ENCODE measurements at places on chromosomes 1 and 21.

- DNase-seq = no peak
Measured at GRCh38 chr21:35428489-35428888, 379.4 kb upstream of the RUNX1 start.

DNA sequence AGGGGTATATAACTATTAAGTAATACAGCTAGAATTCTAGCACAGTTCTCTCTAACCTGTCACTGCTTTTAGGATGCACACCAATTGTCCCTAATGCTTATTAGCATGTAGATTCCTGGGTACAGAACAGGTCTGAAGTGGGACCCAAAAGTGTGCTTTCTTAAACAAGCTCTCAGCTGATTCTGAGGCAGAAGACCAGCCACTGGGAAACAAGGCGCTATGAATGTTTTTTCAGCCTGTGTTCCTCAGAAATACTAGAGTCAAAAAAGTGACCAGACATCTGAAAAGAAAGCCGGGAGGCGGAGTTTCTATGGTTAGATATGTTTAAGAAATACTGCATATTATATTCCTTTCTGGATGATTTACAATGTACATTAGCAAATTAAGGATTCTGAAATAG lies 1.8 kb downstream of the PEF1 start:
- no peak for DNase-seq

DNA sequence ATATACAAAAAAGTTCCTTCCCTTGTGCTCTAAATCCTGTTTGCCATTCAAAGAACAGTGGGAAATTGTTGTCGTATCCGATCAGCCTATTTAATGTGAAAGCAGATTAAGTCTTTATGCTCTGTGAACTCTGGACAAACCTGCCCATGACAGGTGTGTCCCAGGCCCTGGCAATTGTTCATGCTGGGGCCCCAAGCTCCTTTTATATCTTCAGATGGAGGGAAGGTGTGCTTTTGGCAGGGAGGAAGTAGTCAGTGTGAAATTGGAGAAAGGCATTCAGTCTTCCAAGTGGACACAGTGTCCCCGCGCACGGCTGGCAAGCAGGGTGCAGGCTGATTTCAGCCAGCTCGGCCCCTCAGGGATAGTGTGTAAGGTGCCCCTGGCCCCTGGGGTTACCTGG lies 135.1 kb upstream of the F3 start:
- DNase-seq = no peak

GRCh38 chr1:6171548-6172124 lies 8.5 kb downstream of the CHD5 start:
- peak; percentile 13 for DNase-seq

- DNase-seq = no peak
Measured at GRCh38 chr21:44778499-44778911, 23.1 kb downstream of the UBE2G2 start.

GRCh38 chr1:116123837-116124533 lies 12.8 kb downstream of the MAB21L3 start:
- DNase-seq = no peak

DNA sequence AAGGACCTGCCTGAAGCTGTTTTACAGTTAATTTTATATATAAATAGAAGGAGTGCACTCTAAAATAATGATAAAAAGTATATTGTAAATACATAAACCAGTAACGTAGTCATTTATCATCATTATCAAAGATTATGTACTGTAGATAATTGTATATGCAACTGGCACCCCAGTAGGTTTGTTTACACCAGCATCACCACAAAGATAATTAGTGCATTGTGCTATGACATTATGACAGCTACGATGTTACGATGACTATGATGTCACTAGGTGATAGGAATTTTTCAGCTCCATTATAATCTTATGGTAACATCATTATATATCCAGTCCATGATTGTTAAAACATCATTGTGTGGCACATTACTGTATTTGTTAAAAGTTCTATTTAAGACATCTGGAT lies 185.2 kb downstream of the LBR start:
- no peak for DNase-seq

- DNase-seq = no peak
Measured at GRCh38 chr1:118698911-118699310, 289.2 kb downstream of the TBX15 start.

- no peak for DNase-seq
Measured at GRCh38 chr21:34365809-34366208, 2.0 kb downstream of the KCNE2 start.

GRCh38 chr1:151549199-151549598 lies 9.1 kb downstream of the TUFT1 start:
- no peak for DNase-seq

- no peak for DNase-seq
Measured at GRCh38 chr21:29148530-29148929, 18.1 kb downstream of the MAP3K7CL start.

GRCh38 chr1:85898861-85899260 lies 190.6 kb upstream of the ZNHIT6 start:
- no peak for DNase-seq

DNA sequence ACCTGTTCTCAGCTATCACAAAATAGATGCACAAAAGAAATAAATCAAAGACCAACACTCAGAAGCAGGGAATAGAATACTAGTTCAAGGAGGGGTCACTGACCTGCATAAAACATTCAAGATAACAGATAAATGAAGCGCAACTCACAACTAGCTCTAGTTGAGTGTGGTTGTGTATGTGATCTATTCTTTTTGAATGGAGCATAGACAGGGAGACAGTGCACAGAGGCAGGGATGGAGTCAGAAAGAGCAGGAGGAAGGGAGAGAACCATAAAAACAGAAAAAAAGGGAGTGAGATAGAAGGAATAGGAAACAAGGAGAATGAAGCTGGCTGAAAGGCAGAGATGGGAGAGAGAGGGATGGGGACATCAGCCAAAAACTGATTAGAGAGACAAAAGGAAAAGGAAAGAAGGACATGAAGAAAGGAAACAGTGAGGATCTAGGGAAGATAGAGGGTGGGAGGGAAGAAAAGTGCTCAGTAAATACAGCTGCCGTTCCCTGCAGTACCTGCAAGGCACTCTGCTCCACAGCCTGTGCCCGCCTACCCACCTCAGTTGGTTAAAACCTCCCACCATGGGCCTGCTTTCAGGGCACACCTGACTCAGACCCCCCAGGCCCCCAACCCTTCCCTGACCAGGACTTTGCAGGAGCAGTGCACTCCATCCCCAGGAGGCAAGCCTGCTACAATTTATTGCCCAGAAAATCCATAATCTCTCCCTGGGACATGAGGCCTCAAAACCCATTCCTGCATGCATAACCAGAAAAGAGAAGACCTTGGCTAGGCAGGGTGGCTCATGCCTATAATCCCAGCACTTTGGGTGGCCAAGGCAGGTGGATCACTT lies 385.2 kb upstream of the POU3F1 start:
- DNase-seq = no peak

GRCh38 chr1:33248244-33248643 lies 8.0 kb upstream of the ZNF362 start:
- no peak for DNase-seq

DNA sequence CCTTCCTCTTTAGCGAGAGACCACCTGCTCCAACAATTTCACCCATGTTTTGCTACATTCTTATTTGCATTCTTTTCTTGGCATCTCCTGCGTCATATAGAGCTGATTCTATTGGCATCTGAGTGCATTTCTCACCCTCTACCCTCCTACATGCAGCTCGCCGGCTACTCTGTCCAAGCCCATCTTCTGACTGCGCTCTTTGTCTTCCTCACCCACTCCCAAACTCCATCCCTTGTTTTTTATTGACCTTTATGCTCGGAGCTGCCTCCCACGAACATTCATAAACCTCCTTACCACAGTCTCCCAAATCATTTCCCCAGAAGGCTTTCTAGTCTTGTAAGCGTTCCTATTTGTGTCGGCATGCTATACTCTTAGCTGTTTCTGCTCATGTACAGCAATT lies 33.6 kb upstream of the FMN2 start:
- DNase-seq = no peak

DNA sequence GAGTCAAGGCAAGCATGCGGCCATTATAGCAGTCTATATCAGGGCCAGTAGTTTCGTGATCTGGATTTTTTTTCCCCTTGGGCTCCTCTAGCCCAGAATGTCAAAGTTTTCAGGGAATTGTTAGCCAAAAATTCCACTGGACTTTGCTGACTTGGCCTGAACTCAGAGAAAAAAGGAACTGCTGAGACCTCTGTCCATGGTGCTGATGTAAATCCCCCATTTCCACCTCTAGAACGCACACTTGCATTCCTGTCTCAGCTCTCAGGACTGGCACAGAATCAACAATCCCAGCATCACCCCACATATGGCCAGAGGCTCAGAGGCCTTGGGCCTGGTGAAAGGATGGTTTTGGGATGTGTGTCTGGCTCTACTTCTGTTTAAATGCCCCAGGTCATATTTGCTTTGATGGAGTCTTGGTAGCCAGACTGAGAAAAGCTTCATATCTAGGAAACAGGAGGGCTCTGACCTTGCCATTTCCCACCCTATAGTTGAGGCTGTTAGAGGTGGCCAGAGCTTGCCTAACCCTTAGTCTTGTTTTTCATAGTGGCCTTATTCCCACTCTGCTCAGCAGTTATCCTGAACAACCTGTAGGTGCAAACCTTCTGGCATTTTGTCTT lies 16.9 kb upstream of the EFCAB14 start:
- no peak for DNase-seq

GRCh38 chr21:45983981-45984551 lies 2.5 kb downstream of the COL6A1 start:
- DNase-seq = no peak

GRCh38 chr1:61269602-61270001 lies 187.2 kb downstream of the NFIA start:
- no peak for DNase-seq

DNA sequence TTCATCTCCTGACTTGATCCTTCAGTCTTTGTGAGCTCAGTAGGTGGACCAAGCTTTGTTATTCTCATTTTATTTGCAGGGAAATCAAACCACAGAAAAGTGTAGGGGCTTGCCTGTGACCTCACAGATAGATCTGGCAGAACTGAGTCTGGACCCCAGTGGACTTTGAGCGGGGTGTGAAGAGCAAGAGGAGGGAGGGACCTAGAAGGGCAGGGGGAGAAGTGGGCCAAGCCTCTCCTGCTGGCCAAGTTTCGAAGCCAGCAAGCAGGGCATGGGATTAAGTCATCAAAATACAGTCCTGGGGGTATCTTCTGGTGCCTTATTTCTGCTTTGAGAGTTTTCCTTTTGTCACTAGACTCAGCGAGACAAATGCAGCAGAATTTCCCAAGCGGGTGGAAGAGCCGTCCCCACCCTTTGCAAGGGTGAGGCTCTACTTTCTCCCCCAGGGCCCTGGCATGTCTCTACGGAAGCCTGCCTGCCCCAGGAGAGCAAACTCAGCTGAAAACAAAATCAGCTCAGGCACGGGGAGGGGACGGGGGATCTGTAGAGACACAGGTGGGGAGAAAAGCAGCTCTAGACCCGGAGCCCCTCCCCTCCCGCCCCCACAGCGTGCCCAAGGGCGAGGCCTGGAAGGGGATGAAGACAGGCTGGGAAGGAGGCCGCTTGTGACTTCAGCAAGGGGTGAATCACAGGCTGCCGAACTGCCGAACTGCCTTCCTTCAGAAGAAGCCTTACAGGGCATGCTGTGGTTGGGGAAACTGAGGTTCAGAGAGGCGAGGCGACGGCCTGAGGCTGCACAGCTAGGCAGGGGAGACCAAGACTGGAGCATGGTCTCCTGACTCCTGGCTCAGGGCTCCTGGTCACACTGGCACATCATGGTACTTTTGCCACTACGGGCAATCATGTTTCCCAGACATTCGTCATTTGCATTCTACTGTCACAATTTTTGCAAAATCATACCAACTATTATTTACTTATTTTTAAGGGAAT lies 19.2 kb downstream of the PKP1 start:
- peak; percentile 73 for DNase-seq

DNA sequence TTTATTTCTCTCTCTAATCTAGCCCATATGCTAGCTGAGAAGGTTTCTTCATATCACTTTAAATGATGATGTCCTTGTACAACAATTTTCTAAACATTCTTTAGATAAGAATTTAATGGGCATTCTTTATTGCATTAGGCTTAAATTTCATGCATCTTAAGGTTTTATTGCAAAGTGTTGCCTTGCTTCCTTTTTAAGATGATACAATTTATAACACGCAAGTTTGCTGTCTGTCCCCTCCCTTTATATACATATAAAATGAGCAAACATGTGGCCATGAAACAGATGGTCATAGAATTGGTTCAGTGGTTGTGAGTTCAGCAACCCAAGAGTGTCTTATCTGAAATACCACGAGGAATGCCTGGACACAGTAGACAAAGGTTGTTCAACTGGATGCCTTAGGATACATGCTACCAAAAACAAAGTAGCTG lies 12.1 kb downstream of the NBPF3 start:
- DNase-seq = no peak

DNA sequence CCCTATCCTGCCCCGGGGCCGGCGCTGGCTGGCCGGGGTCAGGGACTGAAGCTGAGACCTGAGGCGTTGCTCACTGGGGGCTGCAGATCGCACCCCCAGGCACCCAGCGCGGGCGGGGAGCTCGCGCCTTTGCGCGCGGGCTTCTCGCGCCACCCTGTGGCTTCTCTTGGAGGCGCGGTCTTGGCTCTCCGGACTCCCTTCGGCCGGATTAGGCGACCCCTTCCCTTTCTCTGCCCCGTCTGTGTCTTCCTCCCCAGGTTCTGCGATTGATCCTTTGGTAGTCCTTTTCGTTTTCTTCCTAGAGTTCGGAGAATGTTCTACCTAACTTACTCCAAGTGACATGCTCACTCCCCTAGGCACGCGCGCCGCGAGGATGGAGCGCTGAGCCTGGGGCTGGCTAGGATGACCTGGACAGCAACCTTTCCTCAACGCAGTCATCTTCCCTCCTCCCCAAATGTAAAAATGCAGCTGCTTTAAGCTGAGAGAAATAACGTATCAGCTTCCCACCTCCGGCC lies 495 bp upstream of the NTRK1 start:
- peak; percentile 17 for DNase-seq

- peak; percentile 76 for DNase-seq
Measured at GRCh38 chr1:197619008-197619640, 156.2 kb downstream of the DENND1B start.

DNA sequence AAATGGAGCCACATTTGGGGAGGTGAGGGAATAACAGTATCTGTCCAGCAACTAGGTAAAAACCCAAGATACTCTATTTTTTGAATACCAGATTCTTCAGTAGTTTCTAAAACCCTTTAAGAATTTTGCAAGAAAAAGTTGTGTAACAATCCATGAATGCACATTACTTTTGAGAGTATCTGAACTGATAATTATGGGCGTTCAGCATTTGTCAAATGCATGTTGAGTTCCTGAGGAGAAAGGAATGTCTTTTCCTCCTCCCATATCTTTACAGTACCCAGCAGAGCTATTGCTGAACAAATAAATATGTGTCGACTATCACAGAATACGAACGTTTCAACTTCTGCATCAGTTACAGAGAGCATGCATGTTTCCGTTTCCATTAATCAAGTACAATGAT lies 104.5 kb downstream of the PCNX2 start:
- no peak for DNase-seq

- DNase-seq = no peak
Measured at GRCh38 chr1:185376840-185377635, 60.0 kb upstream of the IVNS1ABP start.

DNA sequence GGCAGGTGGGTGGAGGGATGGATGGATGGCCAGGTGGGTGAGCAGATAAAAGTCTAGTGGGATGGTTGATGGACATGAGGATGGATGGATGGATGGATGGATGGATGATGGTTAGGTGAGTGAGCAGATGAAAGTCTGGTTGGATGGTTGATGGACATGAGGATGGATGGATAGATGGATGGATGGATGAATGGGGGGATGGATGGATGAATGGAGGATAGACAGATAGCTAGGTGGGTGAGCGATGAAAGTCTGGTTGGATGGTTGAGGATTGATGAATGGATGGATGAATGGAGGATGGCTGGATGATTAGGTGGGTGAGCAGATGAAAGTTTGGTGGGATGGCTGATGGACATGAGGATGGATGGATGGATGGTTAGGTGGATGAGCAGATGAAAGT lies 9.0 kb upstream of the ARHGEF19 start:
- DNase-seq = no peak

Data from NCI-H1436 (cell line).